Suppressor macrophage (primary cell): ENCODE measurements at places on chromosomes 3 and 15.

DNA sequence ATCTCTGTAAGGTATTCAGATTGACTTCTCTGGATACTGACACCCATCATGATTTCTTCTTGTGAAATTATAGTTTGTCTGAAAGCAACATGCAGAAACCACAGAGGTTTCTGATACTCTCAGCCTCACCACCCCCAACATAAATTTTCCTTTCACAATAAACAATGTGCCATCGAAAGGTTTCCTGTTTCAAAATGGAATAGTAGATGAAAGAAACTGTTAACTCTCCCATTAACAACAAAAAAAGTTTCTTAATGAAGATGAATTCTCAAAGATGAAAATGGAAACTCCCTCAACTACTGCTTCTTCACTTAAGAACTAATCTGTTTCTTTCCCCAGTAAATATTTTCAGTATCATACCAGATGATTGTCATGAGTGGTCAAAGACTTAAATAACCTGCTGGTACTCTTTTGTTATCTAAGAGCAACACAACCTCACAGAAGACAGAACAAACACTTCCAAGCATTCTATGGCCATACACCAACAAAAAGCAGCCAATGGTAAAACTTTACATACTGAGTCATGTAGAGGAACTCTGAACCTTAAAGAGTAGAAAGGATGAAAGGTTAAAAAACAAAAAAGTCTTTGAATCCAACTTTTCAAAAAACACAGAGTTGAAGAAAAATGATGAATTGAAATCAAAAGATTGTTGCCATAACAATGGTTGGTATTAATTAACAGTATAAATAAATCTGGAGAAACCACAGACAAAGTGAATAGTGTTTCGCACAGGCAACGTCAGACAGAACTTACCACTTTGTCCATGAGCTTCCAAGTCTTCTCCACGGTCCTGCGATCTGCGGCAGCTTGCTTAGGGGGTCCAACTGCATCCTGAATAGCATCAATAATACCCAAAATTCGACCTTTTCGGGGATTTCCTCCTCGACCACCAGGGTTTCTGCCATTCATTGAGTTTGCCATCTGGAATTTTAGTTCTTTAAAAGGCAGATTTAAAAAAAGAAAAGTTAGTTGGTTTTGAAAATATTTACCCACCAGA is 1.9 kb downstream of the CBLB start:
- DNase-seq, result peak; percentile 33

- no peak for DNase-seq
Measured at GRCh38 chr3:100844063-100844936, 135.0 kb downstream of the TFG start.

DNA sequence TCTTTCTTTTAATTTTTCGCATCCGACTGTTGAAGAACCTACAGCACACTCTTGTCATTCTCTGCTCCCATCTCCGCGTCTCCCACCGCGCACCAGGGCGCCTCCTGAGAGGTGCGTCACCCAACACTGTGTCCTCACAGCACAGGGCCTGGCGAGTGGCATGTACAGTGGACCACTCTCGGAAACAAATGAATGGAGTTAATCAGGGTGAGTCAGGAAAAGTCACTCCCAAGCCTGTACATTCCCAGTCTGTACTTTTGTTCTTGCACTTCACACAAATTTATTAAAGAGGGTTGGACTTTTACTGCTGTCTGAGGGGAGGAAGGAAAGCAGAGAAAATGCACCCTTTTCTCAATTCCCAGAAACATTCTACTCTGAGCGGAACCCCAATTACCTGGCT is 625 bp downstream of the COL6A6 start:
- no peak for DNase-seq

- no peak for DNase-seq
Measured at GRCh38 chr15:45581919-45582318, 5.3 kb upstream of the BLOC1S6 start.

GRCh38 chr15:93294896-93295295 is 205.9 kb upstream of the RGMA start:
- DNase-seq, result no peak

GRCh38 chr3:13727890-13728289 is 152.0 kb downstream of the WNT7A start:
- DNase-seq, result no peak

- DNase-seq, result no peak
Measured at GRCh38 chr15:67941648-67942310, 101.9 kb upstream of the RNU6-1 start.

- DNase-seq, result peak; percentile 39
Measured at GRCh38 chr15:22961762-22962161, 18.4 kb downstream of the CYFIP1 start.

- DNase-seq, result no peak
Measured at GRCh38 chr3:120506076-120506827, 55.5 kb upstream of the FSTL1 start.

DNA sequence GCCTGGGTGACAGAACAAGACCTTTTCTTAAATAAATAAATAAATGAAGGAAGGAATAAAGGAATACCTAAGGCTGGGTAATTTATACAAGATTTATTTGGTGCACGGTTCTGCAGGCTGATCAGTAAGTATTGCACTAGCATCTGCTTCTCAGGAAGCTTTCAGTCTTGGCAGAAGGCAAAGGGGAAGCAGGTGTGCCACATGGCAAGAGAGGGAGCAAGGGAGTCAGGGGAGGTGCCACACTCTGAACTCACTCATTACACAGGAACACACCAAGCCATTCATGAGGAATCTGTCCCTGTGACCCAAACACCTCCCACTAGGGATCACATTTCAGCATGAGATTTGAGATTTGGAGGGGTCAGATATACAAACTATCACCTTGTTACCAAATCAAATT is 56.4 kb downstream of the PRKCI start:
- no peak for DNase-seq
